Left ventricle myocardium inferior (tissue), 1 donor: ENCODE measurements at places on chromosomes 4 and X. TPM values are rescaled to one million over a fixed set of nuclear protein-coding genes. Genes with fewer than 3 reads are reported as not detected.

- H3K4me3 ChIP-seq: no peak overlapping the region
- H3K36me3 ChIP-seq: no peaks in the 10 kb centered on the region
- no peak for DNase-seq
- peaks cover 4% of the 10 kb centered on the region for H3K4me1 ChIP-seq
Measured at GRCh38 chr4:149168645-149169044, 647.0 kb downstream of the IQCM start.

- no peak for DNase-seq
- no peak overlapping the region for H3K4me3 ChIP-seq
- H3K4me1 ChIP-seq: no peaks in the 10 kb centered on the region
Measured at GRCh38 chr4:102217775-102218355, 127.4 kb downstream of the SLC39A8 start.

Gene SAGE1
- not detected for total RNA-seq

DNA sequence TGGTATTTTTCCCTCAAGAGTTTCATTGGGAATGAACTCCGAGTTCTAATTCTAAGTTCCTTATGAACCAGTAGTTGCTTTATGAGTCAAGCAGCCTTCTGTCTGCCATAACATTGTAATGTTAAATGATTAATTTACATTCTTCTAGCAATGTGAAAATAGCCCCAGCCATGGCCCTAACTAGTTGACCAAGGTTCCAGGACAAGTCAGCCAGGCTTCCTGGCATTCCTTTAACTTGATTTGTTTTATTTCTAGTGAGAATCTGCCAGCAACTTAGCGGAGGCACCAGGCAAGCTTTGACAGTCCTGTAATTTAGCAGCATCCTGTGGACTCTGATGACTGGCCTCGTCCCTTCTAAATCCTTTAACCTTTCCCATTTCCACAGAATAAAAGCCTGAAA is 69.0 kb downstream of the GLRA2 start:
- H3K27me3 ChIP-seq: no peaks in the 10 kb centered on the region
- no peak overlapping the region for H3K27ac ChIP-seq
- H3K4me3 ChIP-seq: no peak overlapping the region
- no peak for DNase-seq
- no peaks in the 10 kb centered on the region for H3K4me1 ChIP-seq

- peaks cover 63% of the 10 kb centered on the region for H3K4me1 ChIP-seq
- H3K36me3 ChIP-seq: no peaks in the 10 kb centered on the region
- no peak overlapping the region for H3K27ac ChIP-seq
- no peak for DNase-seq
- no peak overlapping the region for H3K4me3 ChIP-seq
Measured at GRCh38 chr4:153481478-153481877, 15.3 kb downstream of the TMEM131L start.

Gene CCDC120
- total RNA-seq: 1.6 TPM

GRCh38 chr4:60930866-60931265 is 269.3 kb upstream of the ADGRL3 start:
- no peak overlapping the region for H3K4me3 ChIP-seq
- no peaks in the 10 kb centered on the region for H3K36me3 ChIP-seq
- H3K4me1 ChIP-seq: no peaks in the 10 kb centered on the region
- DNase-seq: no peak
